AG09309 (cell line): ENCODE measurements at places on chromosomes 2 and 18.

DNA sequence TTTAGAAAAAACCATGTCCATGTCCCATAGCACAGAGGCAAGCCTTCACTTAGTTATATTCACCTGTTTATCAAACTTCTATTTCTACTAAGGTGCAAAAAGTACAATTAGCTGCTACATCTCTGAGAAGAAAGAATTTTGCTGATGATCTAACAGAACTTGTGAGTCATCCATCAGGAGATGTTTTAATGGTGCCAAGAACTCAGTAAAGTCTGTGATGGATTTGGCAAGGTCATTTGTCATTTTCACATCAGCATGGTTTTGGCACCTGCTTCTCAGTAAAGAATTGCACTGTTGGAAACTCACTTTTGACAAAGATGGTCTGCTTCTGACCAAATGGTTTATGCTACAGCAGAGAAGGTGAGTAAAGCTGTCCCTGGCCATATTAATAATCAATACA is 195.7 kb upstream of the TMEFF2 start:
- no peak for DNase-seq

GRCh38 chr2:174328114-174328960 is 6.4 kb upstream of the SP9 start:
- DNase-seq: no peak

DNA sequence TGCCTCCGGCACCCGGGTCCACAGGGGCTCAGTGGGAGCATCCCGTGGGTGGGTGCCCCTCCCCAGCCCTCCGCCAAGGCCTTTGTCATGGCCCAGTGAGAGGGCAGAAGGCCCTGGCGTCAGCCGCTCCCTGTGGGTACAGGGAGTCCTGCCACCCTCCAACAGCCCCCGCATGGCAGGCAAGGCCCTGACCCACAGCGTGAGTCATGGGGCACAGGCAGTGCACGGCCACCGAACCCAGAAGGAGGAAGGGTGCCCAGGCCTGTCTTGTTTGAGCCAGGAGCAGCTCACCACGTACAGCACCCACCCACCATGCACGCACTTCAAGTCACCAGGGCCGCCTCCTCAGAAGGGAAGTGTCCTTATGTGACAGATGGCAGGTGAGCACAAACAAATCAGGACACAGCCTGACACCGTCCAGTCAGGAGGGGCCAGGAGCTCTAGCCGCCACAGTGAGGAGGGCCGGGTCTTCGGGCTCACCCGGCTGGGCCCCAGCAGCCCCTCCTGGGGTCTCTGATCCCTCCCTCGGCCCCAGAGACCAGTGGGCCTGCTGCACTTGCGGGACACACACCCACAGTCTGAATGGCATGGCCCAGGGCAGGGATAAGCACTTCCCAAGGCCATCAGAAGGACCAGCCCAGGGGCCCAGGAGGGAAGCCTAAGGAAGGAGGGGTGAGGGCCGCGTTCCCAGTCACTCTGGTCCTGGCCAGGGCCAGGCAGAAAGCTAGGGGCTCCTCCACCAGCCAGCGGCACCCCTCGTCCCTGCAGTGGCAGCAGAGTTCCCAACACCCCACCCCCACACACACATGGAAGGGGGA is 25.8 kb downstream of the BIN1 start:
- DNase-seq: no peak

DNA sequence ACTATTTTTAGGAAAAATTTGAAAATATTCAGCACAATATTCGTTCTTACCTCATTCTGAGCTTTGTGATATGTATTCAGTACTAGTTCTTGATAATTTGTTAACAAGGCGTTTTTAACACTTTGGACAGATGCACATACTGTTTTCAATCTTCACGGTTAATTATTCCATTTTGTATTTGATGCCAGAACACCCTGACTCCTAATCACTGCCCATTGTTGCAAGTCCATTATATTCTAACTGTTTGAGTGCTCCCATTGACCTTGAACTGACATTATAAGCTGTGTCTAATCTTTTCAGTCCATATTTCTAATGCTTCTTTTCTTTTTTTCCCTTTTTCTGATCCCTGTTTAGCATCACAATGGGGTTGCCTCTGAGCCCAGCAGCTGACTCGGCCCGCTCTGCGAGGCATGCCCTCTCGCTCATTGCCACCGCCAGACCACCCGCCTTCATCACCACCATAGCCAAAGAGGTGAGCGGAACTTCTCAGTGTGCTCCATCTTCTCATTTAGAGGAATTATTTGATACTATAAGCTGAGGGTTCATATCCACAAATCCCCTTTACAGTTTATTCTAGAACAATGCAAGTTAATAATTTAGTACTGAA is 211.3 kb upstream of the BOD1L2 start:
- no peak for DNase-seq

GRCh38 chr2:119293254-119293653 is 69.6 kb downstream of the STEAP3 start:
- no peak for DNase-seq

- no peak for DNase-seq
Measured at GRCh38 chr2:232894746-232895145, 24.7 kb downstream of the SNORC start.

- DNase-seq: no peak
Measured at GRCh38 chr2:160694631-160695030, 201.0 kb upstream of the RBMS1 start.

DNA sequence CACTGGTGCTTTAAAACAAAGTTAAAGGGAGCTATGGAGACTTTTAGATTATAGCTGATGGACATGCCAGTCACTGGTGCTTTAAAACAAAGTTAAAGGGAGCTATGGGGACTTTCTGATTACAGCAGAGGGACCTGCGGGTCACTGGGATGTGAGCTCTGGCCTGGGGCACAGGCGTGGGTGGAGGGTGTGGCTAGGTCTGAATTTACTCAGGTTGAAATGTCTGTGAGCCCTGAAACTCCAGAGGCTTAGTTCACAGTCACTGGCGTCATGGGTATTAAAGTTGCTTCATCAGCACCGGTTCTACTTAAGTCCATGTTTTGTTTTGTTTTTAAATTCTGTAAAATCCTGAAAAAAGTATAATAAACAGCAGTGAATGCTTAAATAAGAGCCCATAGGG is 49.0 kb upstream of the TMEM18 start:
- DNase-seq: no peak

DNA sequence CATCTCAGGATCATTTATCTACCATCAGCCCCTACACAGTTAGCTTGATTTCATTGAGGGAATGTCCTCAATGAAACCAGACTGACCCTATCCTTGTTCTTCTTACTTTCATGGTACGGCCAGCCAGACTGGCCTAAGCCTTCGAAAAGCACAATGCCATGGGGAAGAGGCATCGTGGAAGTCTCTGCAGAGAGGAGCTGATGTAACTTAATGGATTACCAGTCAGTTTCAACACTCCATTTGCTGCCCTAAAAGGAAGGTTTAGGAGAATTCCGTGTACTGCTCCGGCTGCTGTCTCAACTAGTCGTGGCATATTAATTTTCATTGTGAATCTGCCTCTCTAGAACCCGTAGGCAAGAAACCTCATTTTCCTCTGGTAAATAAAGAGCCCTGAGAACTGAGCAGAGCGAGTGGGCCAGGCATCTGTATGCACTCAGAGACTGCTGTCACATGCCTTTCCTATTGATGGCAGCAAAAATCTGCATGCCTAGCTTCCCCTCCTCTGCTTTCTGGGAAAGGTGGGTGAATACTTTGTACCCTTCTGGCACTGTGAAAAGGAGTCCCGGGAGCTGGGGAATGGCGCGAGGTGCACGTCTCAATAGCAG is 184.9 kb downstream of the KLHL29 start:
- DNase-seq: no peak

GRCh38 chr2:224946895-224947294 is 95.4 kb downstream of the DOCK10 start:
- peak; percentile 44 for DNase-seq

- DNase-seq: no peak
Measured at GRCh38 chr2:150051004-150051403, 436.5 kb downstream of the RND3 start.

- DNase-seq: peak; percentile 13
Measured at GRCh38 chr2:71631411-71631931, 178.1 kb downstream of the DYSF start.

- DNase-seq: no peak
Measured at GRCh38 chr2:72925328-72925943, 8.1 kb downstream of the EMX1 start.

DNA sequence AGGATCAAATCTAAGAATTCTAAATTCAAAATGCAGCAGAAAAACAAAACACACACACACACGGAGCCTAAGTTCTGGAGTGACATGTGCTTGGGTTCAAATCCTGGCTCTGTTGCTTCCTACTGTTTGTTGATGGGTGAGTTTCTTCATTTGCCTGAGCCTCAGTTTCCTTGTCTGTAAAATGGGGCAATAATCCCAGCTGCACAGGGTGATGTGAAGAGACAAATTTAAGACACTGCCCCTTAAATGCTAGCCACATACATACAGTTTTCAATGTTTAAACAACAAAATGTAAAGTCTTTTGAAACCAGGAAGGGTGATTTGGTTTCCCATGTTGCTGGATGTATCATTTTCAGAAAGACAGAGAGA is 943 bp upstream of the GPR17 start:
- no peak for DNase-seq

GRCh38 chr18:10798727-10799550 is 273.1 kb downstream of the NAPG start:
- no peak for DNase-seq

DNA sequence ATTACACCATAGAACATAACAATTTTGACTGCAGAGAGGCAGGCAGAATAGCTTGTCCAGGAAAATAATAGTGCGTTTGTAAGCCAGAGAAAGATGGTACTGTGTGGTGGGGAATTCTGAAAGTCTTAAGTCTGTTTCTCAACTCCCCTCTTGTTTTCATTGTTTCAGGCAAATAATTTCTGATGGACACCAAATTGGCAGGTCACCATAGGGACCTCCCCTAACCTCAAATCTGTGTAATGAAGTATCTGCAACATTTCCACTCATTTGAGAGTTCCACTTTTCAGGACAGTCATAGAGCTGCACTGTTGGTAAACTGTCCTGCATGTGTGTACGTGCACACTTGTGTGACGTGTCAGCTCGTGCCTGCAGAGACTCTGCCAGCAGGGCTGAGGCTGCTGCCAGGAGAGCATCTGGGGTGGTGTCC is 195.6 kb downstream of the AGAP1 start:
- DNase-seq: no peak

DNA sequence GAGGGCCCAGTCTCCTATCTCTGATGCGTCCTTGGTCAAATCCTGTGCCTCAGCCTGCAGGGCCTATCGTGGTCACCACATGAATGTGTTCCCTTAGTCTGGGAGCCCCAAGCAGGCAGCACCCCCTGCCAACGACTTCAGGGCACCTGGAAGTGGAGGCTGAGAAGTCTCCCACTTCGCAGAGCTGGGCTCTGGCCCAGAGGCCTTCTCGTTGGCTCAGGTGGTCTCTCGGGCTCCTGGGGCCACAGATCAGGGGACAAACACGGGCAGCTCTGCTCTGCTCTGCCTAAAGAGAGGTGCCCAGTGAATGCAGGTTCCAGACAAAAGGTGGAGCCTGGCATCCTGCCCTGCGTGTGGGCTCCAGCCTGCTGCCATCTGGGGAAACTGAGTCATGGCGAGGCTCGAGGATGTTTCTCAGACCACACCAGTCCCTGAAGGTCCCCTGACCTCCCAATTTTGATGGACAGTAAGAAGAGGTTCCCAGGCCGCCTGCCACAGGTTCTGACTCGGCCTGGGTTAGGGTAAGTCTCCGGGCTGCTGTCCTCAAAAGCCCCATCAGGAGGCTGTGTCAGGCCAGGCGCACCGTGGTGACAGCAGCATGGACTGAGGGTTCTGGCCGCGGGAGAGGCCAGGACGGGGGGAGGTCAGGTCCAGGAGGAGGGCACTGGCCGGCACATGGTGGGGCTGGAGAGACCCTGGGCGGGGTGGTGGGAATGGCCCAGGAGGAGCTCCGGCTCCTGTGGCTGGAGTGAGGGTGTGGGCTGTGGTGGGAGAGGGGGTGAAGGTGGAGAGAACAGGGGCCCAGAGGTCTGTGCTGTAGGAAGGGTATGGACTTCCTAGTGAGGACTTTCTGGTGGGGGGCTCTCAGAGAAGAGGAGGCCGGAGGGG is 1.4 kb upstream of the TEKT4 start:
- DNase-seq: no peak

- DNase-seq: no peak
Measured at GRCh38 chr18:36735130-36735529, 93.7 kb downstream of the TPGS2 start.

GRCh38 chr18:34710934-34711333 is 836 bp downstream of the DTNA start:
- no peak for DNase-seq

DNA sequence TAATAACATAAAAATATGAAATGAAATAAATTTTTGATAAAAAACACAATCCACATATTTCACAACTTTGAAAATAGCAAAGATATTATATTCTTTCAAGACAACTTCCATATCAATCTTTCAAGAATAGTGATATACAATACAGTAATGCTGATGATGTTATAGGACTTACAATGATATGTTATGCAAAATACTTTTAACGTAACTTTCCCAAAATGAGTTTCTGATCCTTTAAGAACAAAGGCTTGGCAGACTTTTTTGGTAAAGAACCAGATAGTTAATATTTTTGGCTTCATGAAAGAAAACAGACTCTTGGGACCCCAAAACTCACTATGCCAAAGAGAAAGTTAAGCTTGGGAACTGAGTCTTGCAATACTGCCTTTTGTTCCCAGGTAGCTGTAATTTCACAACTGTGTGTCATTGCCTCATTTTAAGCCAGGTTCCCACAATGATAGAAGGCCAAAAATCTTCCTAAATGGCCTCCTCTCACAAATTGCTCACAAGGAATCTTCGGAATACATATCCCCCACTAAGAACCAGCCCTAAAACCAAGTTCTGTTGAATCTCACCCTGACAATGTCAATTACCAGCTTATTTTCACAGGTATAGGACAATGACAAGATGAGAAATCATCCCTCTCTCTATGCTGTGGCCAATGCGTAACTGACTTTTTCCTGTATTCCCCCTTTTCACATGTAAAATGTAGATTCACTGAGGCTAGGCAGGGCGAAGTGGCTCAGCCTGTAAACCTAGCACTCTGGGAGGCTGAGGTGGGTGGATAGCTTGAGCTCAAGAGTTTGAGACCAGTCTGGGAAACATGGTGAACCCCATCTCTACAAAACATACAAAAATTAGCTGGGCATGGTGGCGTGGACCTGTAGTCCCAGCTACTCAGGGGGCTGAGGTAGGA is 54.8 kb upstream of the STRN start:
- DNase-seq: no peak

DNA sequence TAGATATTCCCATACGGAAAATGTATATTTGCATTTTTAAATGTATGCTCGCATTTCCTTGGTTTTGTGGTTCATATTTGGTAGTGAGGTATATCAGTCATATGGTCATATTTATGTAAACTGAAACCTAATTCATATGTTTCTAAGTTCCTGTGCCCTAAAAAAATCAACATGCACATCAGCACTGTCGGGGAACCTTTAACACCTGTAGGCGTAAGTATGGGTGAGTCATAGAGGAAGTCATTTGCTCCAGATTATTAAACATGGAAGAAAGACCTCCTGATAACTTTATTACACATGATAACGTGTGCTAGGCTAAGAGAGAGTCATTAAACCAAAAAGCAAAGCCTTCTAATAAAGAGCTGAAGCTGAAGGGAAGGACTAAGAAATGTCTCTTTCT is 437.7 kb downstream of the NRXN1 start:
- DNase-seq: no peak
